Activated effector memory CD4-positive, alpha-beta T cell treated with Interleukin-2 at 50 U/mL for 16 hours (primary cell): ENCODE measurements at places on chromosomes 5 and 9.

DNA sequence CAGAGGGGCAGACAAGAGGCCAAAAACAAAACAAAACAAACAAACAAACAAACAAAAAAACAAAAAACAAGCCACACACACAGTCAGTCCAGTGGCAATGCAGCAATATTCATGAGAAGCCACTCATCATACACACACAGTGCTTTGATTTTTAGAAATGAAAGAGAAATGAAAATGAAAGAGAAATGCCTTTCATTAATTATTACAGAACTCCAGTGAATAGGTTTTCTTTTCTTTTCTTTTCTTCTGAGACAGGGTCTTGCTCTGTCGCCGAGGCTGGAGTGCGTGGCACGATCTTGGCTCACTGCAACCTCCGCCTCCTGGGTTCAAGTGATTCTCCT lies 36.9 kb downstream of the SPRY4 start:
- DNase-seq = no peak

DNA sequence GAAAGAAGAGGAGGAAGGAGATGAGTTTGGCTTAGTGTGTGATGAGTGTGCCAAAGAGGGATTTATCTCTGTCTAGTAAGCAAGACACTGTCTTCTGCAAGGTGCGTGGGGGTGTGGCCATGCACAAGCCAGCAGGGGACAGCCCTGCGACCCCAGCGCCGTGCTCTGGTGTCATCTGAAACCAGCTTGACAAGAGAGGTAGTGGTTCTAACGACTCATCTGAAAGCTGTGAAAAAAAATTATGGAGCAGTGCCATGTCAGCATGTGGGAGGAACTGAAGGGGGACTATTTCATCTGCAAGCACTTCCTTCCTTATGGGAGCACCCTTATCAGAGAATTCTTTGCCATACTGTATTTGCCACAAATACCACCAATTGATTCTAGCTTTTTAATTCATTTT lies 398.6 kb downstream of the PSAT1 start:
- no peak for DNase-seq

- DNase-seq = no peak
These were observed 450.0 kb downstream of the RASEF start for GRCh38 chr9:82612942-82613341.

- DNase-seq = no peak
These were observed 81.9 kb downstream of the EBF1 start for GRCh38 chr5:159017786-159018185.

DNA sequence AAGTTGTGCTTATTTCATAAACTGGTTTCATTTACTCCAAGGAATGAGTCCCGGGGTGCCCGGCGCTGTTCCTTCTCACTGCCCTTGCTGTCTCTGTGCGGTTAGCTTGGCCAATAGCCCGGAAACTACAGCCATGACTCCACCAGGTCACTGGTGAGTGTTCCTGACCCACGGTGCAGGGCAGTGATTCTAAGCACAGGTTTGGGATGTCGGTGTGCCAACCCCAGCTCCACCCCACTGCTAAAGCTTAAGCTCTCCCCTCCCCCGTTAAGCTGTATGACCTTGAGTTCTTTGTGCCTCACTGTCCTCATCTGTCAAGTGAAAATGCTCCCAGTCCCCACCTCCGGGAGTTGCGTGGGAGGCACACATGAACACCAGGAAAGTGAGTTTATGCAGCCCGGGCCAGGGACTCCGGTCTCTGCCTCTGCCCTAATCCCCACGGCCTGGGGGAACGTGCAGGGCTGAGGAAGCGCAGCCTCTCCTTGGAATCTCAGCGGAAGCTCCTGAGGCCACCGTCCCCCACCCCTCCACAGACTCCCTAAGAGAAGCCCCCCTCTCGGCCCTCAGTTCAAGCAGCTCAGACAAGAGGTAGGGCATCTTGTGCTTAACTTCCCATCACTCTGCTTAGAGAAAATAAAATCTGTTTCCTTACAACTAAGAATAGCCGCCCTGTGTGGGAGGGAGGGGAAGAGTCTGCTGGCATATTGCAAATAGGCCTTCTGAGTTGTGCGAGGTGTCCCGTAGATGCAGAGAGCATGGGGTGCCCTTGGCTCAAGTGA lies 92.0 kb upstream of the RAI14 start:
- DNase-seq = no peak

DNA sequence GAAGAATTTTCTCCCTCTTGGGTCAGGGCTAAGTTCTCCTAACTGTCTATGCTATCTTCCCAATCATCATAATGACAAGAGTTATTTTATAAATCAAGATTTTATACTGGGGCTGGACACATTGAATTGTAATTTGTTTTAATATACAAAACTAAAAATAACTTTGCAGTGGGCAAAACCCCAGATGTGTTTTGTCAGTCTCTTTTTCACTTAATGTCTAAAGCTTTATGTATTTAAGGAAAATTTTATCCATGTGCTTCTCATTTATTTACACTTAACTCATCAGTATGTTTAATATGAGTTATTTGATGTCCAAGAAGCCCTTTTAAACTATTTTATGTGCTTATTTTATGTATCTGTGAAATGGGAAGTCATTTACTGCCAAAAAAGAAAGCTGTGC lies 362.8 kb upstream of the ADAMTSL1 start:
- DNase-seq = no peak

- DNase-seq = no peak
These were observed 13.9 kb upstream of the OSMR start for GRCh38 chr5:38831909-38832308.

- no peak for DNase-seq
These were observed 29.4 kb upstream of the PDCL start for GRCh38 chr9:122857815-122858214.

DNA sequence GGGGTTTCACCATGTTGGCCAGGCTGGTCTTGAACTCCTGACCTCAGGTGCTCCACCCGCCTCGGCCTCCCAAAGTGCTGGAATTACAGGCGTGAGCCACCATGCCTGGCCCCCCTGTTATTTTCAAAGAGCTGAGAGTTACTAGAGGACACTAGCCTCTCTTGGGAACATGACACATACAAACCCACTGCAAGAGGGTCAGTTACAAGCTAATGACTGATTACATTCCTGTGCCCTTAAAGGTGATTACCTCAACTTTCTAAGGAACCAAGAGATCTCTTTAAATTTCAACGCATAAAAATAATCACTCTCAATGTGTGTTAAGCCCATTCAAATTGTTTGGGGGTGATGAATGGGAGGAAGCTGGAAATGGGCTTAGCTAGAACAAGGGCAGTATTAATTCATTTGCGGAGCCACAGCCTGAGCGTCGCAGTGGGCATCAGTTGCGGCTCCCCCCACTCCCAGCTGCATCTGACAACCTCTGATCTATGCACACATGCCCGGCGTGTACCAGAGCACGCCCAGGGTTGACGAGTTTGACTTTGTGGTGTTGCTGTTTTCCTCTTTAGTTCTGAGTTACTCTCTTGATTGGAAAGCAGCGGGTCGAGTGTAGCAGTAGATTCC lies 146.9 kb downstream of the GOLPH3 start:
- DNase-seq = no peak

DNA sequence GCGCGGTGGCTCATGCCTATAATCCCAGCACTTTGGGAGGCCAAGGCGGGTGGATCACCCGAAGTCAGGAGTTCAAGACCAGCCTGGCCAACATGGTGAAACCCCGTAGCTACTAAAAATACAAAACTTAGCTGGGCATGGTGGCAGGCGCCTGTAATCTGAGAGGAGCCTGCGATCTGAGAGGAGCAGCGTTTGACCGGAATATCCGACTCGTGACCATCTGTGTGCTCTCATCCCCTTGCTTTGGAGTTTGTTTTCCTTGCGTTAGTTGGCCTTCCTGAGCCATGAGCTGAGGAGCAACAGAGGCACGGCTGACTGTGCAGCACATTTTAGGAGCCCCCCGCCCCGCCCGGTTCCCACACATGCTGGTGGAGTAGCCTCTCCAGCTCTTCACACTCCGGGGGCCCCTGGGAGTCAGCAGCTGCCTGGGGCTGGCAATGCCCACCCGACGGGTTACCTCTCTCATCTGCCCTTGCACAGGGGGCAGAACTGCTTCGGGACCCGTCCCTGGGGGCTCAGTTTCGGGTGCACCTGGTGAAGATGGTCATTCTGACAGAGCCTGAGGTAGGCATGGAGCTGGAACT lies 3.0 kb downstream of the ADAMTS13 start:
- no peak for DNase-seq

DNA sequence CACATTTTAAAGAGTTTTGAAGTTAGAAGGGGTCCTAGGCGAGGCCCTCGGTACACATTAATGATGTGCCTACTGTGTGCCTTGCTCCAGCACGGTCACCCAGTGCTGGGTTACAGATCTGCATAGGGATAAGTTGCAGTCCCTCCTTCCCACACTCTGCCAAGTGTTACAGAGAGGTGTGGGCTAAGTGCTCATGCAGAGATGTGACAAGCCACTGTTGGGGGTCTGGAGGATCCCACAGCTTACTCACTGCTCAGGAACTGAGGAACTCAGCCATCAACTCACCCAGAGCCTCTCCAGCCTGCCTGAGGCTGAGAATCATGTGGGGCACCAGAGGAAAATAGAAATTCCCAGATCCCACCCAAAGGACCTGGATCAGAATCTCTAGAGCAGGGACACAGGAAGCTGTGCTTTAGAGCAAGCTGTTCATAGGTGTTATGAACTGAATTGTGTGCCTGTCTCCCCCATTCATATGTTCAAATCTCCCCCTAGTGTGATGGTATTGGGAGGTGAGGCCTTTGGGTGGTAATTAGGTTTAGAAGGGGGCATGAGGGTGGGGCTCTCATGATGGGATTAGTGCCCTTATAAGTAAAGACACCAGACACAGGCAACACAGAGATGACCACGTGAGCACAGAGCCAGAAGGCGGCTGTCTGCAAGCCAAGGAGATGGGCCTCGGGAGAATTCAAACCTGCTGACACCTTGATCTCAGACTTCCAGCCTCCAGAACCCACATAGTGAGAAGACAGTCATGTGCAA lies 164.1 kb downstream of the HSD17B3 start:
- no peak for DNase-seq

DNA sequence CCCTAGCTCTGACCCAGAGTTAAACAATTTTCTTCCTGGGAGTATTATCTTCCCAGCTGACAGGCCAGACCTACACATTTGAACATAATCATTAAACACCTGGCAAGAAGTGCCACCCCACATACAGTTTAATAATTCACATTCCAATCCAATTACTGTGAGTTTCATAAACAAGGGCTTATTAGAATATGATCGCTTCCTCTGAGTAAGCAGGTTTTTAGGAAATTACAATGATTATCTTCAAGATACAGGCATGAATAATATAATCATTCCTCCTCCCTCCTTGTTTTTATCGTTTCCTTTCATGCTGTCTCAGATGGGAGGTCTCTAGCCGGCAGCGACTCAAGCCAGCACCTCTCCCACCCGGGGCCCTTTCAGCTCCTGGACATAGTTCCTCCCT lies 15.8 kb upstream of the KIF4B start:
- DNase-seq = no peak

GRCh38 chr5:113614191-113614590 lies 100.7 kb downstream of the YTHDC2 start:
- DNase-seq = no peak

- DNase-seq = no peak
These were observed 67.1 kb upstream of the GGTA1 start for GRCh38 chr9:121566481-121567465.
